ENCODE measurements at places on chromosomes 7 and 10.

- DNase-seq, result no peak
Measured at GRCh38 chr10:116130006-116130405, 143.0 kb downstream of the GFRA1 start.

- DNase-seq, result no peak
Measured at GRCh38 chr7:158672975-158673374, 31.6 kb downstream of the NCAPG2 start.

DNA sequence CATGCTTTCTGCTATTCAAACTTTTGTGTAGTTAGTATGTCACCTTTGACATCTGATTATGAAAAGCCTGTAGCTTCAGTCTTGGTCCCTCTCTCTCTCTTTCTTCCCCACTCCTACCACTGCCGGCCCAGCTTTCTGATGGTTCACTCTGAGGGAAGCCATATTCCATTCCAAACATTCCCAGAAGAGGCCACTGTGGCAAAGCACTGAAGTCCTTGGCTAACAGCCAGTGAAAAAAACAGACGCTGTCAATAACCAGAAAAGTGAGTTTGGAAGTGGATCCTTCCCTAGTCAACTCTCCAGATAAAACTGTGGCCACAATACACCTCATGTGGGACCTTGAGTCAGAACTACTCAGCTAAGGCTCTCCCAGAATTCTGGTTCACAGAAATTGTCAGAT, 950.7 kb upstream of the PHF14 start:
- DNase-seq, result no peak

DNA sequence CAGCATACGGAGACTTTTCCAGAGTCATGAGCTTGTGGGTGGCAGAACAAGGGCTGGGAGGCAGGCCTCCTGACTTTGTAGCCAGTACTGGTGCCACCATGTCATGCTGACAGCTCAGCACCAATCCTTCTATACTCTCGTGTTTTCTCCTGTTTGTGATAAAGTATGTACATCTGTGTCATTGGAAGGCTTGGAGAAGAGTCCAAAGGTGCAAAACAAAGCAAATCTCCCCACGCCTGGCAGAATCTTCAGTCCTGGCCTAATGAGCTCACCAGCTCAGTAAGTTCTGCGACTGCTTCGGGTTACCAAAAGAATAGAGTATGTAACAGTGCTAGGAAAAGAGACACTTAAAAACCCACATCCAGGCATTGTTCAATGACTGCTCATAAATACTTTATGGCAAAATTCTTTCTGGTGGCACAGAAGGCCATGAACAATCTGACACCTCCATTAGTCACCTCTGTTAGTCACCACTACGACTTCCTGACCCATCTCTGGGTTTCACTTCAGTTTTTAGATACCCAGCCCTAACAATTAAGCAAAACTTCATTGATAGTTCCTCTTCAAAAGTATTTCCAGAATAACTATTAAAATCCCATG, 24.5 kb downstream of the STEAP1 start:
- DNase-seq, result no peak

DNA sequence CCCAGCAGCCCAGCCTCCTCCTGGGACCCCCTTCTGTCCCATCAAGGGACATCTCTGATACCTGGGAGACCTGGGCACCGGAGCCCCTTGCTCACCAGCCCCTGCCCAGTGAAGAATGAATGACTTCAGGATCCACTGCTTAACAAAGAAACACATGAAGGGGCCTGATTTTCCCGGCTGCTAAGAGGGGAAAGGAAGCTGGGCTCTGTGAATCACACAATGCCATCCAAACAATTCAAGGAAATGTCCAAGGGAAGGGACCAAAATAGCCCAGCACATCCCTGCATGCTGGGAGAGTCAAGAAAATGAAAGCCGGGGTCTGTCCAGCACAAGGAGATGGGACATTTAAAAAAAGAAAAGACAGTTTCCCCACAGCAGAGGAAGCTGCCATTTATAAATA, 128.7 kb upstream of the JCAD start:
- no peak for DNase-seq

- DNase-seq, result no peak
Measured at GRCh38 chr7:14207138-14207537, 217.7 kb upstream of the ETV1 start.

GRCh38 chr7:73906874-73907273, 45.9 kb downstream of the TMEM270 start:
- peak; percentile 68 for DNase-seq

DNA sequence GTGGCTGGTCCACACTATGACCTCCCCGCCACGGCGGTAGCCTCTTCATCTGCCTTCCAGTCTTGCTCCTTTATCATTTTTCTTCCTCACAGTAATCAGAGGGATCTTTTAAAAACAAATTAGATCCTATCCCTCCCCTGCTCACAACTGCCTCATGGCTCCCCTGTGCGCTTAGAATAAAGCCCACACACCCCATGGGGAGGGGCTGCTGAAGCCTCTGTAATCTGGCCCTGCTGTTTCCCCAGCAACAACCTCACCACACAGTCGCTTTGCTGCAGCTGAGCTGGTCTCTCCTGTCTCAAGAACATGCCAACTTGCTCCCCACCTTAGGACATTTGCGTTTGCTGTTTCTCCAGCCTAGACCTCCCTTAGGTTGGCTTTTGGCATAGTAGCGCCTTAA, 41.0 kb downstream of the SP8 start:
- DNase-seq, result no peak

- DNase-seq, result peak; percentile 59
Measured at GRCh38 chr10:132687181-132687892, 98.6 kb downstream of the NKX6-2 start.
